Activated T-helper 2 cell treated with anti-CD3 and anti-CD28 coated beads, Interferon-gamma antibody, Interleukin-2, Interleukin-4, amounts not matched to agents 10 μg/mL and 5 μg/mL and 100 μg/mL, durations not matched to agents 14 hours and 24 hours and 36 hours (primary cell): ENCODE measurements at places on chromosomes 16 and 17.

- no peak for DNase-seq
These were observed 13.6 kb downstream of the HEATR6 start for GRCh38 chr17:60065136-60065535.

DNA sequence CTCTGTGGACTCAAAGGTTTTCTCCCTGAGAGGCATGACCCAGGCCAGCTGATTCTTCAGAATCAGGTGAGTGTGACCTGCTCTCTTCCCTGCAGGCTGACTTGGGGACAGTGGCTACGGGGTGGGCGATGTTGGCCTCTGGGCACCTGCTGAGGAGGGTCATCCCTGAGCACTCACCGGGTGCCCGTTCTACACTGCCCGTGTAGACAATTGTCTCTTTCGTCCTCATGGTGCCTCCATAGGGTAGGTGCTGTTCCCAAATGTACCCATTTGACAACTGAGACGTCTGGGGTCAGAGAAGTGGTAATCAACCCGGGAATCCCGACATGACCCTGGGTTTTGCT, 74.8 kb downstream of the GOSR1 start:
- no peak for DNase-seq

DNA sequence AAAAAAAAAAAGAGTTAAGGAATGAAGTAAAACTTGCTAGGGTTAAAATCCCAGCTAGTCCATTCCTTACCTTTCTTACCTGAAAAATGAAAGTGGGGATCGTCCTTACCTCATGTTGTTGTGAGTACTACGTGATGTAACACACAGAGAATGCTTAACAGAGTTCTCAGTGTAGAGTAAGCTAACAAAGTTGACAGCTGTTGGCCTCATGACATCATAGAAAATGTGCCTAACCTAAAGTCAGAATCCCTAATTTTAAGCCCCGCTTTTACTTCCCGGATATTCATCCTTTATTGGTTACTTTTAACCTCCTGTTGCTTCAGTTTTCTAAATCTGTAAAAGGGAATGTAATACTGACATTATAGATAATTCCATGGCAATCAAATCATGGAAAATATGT, 505.8 kb upstream of the HSBP1 start:
- no peak for DNase-seq

DNA sequence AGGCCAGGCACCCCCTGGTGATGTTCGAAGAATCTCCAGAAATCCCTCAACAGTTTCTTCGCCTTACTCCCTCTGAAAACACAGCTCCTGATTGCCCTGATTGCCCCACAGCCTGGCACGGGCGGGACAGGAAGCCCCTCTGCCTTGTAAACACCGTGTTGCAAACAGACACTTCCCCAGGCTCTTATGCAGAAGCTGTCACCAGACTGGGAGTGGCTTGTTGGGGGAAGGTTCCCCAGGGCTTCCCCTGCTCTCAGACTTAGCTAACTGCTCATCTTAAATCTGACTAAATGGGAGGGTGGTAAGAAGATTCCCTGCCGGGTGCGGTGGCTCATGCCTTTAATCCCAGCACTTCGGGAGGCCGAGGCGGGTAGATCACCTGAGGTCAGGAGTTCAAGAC, 11.2 kb downstream of the PIK3R5 start:
- DNase-seq: peak; percentile 58

- DNase-seq: no peak
These were observed 51.6 kb downstream of the PRMT7 start for GRCh38 chr16:68362262-68362913.

DNA sequence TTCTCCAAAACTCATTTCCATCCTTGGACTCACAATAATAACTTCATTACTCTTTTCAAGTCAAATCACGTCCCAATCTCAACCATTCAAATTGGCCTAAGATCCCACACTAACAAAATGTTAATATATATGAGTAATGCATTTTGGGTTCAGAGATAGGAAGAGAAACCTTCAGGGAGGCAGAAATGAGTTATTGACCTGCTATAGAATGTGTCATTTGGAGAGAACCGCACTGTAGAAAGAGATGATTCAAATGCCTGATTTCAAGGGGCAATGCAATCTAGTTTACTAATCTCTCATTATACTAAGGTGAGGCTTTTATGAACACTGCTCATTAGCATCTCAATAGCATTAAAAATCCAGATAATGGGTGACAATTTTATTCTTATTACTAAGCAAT, 1595.0 kb upstream of the GOT2 start:
- DNase-seq: no peak

GRCh38 chr16:890217-890616, 80.6 kb downstream of the LMF1 start:
- no peak for DNase-seq

- no peak for DNase-seq
These were observed 688.2 kb upstream of the SOX9 start for GRCh38 chr17:71432378-71433315.

- DNase-seq: no peak
These were observed 31.8 kb upstream of the DYNLL2 start for GRCh38 chr17:58051468-58051867.

DNA sequence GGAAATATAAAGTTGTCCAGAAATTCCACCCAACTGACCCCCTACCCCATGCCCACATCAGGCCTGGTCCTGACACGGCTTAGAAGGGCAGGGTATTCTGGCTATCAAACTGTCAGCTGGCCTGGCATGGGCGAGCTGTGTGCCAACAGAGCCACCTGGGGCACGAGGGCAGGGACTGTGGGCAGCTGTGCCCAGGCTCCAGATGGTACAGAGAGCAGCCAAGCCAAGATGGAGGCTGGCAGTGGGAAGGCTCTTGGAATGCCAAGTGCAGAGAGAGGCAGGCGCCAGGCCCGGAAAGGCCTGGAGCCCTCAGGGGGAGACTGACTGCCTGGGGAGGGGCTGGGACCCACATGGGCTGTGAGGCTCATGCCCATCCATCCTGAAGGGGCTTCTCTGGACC, 24.3 kb upstream of the PHF12 start:
- DNase-seq: no peak

DNA sequence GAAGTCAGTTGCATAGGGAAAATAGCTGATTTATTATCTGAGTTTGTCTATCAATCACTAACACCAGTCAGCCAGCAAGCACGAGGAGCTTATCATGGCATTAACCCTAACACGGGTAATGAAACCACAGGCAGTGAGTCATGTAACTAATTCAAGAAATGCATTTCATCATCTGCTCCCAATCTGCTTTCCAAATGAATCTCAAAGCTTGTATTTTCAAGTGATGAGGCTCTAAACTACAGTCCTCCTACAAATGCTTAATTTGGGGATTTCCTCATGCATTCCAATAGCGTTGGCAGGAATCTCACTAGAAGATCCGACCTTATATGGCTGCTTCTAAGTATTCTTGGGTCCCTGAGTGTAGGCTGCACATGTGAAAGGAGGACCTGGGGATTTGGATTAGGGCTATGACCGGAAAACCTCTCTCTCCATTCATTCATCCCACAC, 118.4 kb upstream of the HSBP1 start:
- DNase-seq: no peak

DNA sequence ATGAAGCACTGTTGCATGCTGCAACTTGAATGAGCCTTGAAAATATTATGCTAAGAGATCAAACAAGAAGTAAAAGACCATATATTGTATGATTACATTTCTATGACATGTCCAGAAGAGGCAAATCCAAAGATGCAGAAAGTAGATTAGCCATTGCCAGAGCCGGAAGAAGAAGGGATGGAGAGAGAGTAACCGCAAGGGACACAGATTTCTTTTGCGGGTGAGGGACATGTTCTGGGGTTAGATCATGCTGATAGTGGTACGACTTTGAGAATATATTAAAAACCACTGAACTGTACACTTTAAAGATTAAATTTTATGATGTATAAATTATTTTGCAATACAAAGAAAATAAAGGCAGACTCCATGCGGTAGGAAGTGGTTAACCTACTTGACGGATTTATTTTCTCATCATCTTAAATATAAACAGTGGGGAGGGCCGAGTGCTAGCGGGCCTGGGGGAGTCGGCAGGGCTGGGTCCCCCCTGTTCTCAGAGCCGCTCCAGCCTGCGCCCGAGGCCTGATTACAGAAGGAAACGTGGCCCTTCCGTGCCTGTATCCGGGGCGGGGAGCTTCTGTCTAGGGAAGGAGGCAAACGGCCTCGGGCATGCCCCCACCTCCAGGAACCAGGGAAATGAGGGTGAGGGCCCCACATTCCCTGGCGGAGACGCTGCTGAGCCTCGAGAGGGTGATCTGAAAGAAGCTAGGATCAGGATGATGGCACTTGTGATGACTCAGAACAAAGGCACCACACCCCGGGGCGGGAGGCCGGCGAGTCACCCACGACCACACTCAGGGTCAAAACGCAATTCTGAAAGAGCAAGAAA, 48.0 kb downstream of the SHCBP1 start:
- no peak for DNase-seq

DNA sequence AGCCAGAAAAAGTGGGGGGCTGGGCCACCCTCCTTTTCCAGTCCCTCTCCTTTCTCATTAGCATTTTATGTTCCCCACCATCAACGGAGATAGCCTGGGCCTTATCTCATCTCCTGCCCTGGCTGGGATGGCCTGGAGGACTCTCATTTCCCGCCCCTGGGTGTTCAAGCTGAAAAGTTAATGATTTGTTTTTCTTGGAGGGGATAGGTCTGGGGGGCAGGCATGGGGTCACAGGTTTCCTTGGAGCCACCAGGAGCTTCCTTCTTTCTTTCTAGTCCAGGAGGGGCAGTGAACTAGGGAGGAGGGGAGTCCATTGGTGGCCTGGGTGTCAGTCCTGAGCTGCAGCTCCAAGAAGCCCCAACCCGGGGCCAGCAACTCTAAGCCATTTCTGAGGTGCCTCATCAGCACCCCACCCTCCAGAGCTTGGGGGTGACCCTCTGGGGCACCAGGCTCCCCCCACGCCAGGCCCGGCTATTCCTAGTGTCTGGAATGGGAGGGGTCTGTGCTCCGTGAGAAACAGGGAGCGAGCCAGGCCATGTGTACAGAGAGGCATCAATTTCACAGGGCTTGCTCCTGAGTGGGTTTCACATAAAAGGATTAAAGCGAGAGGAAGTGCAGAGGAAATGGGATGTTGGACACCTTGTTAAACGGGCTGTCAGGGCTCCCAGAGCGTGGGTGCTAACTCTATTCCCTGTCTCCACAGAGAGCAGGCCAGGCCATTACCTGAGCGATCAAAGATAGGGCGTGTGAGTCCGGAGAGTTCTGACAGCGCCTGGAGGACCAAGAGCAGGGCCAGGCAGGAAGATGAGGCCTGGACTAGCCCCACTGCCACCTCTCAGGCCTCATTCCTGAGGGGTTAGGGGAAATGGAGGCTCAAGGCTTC, 90.6 kb upstream of the LHX1 start:
- DNase-seq: no peak

DNA sequence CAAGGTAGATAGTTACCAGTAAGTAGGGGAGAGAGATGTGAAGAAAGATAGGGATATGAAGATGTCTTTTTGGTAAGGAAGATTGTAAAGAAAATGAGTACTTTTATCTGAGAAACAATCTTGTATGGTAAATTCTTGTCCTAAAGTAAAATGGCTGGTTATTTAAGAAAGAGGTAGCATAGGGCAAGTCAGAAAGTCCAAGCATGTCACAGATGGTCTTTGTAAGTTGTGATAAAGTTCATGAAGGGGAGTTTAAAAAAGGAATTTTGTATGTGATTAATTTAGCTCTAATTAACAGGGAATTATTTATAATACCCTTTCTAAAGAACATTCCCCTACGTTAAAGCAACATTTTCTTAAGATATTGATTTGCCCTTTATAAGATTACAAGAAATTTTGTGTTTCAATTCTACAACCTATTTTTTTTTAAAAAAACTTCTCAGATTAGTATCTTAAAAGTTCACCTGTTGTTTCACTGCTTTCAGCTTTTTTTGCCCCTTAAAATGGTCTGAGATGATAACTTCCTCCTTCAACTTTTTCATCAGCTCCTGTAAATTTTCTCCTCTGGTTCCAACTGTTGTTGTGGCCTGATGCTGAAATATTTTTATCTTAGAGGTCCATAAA, 16.2 kb upstream of the CPHXL start:
- DNase-seq: no peak

- DNase-seq: no peak
These were observed 113.3 kb upstream of the ADAMTS18 start for GRCh38 chr16:77548151-77548550.

GRCh38 chr17:73865831-73866230, 221.6 kb upstream of the SDK2 start:
- DNase-seq: no peak

DNA sequence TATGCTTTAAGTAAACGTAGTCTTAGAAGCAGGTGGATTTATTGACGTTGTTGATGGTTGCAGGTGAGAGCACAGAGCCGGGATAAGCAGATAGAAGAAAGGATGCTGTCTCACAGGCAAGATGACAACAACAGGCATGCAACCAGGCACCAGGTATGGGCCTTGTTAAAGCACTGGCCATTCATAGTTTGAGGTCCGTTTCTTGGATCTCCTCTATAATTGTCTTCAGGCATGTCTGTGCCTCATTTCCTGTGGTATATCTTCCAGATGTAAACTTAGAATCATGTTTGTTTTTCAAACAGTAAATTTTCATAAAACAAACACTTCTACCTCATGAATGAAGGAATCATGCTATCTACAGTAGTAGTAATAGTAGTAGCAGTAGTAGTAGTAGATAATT, 20.6 kb downstream of the KAT7 start:
- DNase-seq: no peak

GRCh38 chr17:4897198-4897687, 2.1 kb upstream of the C17orf107 start:
- DNase-seq: no peak

- DNase-seq: no peak
These were observed 184.9 kb upstream of the CACNG5 start for GRCh38 chr17:66649818-66650543.

DNA sequence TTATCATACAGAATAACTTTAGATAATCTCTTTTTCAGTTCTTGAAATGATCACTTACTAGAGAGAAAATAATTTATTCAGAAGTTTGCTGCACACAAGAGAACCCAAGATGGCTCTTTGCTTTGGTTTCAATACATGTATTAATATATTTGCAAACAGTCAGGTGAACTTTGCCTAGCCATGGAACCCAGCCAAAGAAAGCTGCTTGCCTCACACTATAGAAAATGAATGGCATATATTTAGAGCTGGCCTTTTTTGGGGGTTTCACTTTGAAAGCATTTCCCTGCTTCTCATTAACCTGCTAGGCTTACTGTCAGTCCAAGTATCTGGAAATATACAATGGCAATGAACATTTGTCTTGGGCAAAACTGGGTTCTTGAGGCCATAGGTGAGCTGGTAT, 75.3 kb downstream of the MRTFB start:
- DNase-seq: no peak

GRCh38 chr16:88367560-88367959, 15.2 kb upstream of the ZNF469 start:
- DNase-seq: no peak

DNA sequence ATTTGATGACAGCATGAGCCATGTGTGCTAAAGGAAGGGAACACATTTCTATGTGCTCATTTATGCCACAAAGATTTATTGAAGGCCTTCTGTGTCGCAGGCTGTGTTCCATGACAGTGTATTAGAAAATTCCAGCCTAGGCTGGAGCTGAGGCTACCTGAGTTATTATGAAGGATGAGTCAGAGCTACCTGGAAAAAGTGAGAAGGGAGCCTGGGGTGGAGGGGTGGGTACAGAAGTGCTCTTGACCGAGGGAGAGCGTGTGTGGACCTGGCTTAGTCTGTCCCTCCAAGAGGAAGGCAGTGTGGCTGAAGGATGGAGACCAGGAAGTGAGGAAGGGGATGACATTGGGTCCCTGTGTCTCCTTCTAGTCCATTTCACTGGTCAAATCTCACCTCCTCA, 98.3 kb downstream of the N4BP1 start:
- no peak for DNase-seq

GRCh38 chr17:64103391-64104364, 26.3 kb downstream of the ERN1 start:
- DNase-seq: no peak

GRCh38 chr17:8066841-8067775, 20.4 kb downstream of the ALOX12B start:
- no peak for DNase-seq
